ENCODE measurements at places on chromosomes 16 and 17. TPM values are rescaled to one million over a fixed set of nuclear protein-coding genes. Genes with fewer than 3 reads are reported as not detected.

DNA sequence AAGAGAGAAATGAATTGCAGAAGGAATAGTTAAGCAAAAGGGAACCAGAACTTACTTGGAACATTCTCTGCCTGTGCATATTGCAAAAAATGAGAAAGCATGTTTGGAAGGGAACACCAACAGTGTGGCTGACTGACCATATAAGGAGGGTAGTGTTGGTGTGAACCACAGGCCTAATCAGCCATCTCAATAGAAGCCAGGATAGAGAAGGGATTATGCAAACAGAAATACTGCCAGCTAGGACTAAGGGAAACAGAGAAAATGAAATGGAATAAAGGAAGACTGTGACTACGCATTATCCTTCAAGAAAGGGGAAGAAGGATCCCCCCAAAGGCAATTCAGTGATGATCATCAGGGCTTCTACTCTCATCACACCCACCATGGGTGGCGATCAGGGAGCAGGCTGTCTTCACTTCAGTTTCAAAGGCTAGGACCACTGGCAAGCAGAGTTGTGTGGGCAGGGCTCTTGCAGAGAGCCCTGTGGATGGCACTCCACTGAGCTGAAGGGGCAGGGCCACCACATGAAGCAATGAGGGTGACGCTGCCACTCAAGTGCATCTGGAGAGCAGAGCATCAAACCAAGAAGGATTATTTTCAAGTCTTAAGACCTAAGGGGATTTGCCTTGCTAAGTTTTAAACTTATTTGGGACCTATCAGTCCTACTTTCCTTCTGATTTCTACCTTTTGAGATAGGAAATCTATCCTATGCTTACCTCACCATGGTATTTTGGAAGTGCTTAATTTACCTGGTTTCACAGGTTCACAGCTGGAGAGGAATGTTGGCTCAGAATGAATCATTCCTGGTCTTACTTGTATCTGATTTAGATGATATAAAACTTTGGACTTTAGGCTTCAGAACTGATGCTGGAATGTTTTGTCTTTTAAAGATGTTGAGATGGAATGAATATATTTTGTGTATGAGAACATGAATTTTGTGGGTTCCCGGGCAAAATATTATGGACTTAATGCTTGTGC is 140.5 kb downstream of the SSH2 start:
- no peak for DNase-seq

DNA sequence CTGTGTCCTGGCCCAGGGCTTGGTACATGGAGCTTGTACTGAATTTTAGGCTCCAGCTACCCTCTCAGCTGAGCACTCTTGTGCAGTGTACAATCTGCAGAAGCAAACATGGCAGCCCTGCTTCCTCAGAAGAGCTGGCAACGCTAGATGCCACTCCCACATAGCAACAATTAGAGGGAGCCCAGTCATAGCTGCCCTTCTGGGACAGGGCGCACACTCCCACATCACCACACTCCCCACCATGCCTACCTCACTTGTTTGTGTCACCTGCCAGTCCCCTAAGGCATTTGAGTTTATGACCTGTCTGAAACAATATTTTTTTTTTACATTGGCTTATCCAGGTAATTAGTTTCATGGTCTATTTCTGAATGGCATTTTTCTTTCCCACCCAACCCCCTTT is 72.3 kb downstream of the C17orf67 start:
- DNase-seq: no peak

DNA sequence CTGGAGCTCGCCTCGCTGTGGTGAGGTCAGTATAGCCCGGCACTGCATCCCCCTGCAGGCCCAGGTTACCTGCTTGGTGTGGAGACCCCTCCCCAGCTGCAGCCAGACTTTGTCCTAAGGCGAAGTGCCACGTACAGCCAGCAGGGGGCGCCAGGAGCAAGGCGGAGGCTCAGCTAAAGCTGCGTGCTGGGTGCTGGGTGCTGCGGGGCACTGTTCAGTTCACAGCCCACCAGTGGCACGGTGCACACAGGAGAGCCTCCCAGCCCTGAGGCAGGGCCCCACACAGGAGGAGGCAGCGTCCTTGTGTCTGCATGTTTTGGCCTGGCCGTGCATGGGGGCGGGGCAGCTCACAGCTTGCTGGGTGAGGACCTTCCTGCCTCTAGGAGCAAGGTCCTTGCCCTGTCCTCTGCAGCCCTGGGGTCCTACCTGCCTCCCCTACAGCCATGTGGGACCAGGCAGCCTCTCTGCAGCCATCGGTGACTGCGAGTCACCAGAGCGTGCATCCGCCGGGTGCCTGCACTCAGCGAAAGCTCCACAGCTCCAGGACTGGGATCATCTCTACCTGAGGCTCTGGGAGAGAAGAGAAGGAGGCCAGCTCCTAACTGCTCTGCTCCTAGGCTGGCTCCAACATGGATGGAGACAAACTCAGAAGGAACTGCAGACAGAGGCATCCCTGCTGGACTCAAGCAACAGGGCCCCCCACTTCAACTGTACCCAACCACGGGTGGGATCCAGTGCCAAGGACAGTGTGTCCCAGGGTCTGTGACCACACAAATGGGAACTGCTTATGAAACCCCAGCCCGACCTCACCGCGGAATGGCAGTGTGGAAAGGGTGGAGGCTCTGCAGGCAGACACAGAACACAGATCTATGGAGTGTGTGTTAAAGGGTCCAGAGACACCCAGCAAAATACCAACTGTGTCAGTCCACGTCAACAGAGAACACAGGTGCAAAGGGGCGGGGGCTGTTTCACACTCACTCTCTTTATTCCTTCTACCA is 19.0 kb downstream of the SLC7A5 start:
- peak; percentile 86 for DNase-seq

- DNase-seq: no peak
Measured at GRCh38 chr17:17050346-17051345, 8.4 kb downstream of the MPRIP start.

DNA sequence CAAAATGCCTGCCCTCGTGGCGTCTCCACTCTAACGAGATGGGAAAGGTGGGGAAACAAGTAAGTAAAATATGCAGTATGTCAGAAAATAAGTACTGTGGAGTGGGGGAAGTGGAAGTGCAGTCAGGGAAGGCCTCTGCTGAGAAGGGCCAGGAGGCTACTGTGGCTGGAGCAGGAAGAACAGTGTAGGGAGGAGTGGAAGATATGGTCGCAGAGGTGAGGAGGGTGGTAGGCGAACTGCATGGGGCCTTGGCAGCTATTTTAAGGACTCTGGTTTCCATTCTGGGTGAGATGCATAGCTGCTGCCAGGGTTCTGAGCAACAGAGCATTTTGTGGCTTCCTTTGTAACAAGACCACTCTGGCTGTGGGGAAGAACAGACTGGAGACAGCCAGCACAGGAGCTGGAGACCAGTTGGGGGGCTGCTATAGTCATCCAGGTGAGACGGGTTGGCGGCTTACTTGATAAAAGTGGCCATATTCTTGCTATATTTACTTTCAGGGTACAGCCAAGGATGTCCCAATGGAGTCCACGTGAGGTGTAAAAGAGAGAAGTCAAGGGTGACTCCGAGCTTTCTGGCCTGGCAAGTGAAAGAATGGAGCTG is 42.6 kb downstream of the CYTH1 start:
- no peak for DNase-seq

DNA sequence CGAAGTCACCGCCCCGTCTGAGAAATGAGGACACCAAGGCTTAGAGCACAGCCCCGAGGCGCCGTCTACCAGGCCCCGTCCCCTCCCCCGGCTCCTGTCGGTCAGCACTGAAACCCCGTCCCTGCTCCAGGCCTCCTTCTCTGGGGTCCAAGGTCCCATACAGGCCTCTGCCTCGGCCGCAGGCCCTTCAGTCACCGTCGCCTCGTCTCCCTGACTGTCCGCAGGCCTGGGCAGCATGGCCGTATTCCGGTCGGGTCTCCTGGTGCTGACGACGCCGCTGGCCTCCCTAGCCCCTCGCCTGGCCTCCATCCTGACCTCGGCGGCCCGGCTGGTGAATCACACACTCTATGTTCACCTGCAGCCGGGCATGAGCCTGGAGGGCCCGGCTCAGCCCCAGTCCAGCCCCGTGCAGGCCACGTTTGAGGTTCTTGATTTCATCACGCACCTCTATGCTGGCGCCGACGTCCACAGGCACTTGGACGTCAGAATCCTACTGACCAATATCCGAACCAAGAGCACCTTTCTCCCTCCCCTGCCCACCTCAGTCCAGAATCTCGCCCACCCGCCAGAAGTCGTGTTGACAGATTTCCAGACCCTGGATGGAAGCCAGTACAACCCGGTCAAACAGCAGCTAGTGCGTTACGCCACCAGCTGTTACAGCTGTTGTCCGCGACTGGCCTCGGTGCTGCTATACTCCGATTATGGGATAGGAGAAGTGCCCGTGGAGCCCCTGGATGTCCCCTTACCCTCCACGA is 617 bp downstream of the COASY start:
- DNase-seq: no peak

DNA sequence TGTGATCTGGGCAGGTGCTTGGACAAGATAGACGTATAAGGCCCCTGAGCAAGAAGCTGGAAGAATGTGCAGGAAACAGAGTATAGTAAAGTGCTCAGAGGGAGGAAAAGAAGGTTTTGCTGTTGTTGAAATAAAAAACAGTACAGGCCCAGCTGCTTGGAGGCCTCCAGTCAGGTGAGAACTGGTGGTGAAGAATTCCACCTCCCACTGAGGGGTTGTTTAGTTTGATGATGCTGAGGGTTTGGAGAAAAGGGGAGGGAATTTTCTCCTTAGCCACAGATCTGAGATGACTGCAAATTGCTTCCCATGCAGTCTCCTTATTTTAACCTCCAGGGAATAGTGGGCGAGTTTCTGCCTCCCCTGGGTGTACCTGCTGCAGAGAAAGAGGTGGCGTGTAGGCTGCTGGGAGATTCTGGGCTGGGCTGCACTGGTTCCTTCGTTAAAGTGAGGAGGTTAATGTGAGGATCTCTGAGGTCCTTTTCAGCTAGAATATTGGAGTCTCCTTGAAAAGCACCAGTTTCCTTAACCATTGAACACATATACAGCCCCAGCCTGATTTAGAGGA is 25.8 kb downstream of the SMPD3 start:
- DNase-seq: no peak

Gene RNF112
- total RNA-seq: 3.5 TPM

Gene TMEM114
- not detected for total RNA-seq

DNA sequence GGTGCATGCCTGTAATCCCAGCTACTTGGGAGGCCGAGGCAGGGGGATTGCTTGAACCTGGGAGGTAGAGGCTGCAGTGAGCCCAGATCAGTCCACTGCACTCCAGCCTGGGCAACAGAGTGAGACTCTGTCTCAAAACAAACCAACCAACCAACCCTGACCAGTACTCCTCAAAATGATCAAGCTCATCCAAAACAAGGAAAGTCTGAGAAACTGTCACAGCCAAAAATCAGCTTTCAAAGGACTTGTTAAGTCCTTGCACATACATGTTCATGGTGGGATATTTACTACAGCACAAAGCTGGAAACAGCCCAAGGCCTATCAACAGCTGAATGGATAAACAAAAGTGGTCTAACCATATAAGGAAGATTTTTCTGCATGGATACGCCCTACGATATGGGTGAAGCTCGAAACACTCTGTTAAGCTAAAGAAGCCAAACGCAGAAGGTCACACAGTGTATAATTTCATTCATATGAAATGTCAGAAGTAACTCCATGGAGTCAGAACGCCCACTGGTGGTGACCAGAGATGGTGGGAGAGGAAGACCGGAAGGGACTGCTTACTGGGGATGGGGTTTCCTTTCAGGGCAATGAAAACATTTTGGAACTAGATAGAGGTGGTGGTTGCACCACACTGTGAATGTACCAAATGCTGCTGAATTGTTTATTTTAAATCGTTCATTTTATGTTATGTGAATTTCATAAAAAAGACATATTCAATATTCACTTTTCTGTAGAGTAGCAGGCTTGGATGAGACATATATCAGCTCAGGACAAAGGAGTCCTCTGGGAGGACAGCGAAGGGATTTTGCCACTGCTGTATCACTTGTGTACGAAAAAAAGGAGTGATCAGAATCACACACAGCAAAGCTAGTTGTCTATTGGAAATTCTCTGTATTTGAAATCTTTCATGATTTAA is 17.7 kb downstream of the CCL17 start:
- DNase-seq: no peak

Gene SLC6A2
- not detected for total RNA-seq

DNA sequence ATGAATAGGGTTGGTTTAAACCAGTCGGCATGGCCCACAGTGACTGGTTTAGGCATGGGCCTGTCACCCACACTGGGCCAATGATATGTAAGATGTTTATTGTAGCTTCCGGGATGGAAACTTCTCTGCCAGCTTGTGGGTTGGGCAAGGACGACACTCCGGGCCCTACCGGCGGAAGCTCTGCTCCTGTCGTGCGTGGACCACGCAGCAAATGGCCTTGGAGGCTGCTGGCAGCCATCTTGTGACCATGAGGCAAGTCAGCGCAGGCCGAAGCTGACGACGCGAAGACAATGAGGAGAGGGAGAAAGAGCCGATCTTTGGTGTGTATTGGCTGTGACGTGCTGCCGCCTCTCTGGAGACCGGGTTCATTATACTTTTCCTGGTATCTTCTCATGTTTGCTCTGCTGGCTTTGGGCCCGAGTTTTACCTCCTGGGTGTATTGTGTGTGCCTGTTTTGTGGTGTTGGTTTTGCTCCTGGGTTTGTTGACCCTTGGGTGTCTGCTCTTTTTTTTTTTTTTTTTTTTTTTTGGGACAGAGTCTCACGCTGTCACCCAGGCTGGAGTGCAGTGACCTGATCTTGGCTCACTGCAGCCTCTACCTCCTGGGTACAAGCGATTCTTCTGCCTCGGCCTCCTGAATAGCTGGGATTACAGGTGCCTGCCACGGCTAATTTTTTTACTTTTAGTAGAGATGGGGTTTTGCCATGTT is 15.4 kb downstream of the SLC25A10 start:
- DNase-seq: no peak

- DNase-seq: no peak
Measured at GRCh38 chr16:84258266-84258665, 18.5 kb upstream of the KCNG4 start.

- no peak for DNase-seq
Measured at GRCh38 chr16:6605490-6605889, 727.2 kb upstream of the RBFOX1 start.

Gene SSTR5
- total RNA-seq: 14.7 TPM

DNA sequence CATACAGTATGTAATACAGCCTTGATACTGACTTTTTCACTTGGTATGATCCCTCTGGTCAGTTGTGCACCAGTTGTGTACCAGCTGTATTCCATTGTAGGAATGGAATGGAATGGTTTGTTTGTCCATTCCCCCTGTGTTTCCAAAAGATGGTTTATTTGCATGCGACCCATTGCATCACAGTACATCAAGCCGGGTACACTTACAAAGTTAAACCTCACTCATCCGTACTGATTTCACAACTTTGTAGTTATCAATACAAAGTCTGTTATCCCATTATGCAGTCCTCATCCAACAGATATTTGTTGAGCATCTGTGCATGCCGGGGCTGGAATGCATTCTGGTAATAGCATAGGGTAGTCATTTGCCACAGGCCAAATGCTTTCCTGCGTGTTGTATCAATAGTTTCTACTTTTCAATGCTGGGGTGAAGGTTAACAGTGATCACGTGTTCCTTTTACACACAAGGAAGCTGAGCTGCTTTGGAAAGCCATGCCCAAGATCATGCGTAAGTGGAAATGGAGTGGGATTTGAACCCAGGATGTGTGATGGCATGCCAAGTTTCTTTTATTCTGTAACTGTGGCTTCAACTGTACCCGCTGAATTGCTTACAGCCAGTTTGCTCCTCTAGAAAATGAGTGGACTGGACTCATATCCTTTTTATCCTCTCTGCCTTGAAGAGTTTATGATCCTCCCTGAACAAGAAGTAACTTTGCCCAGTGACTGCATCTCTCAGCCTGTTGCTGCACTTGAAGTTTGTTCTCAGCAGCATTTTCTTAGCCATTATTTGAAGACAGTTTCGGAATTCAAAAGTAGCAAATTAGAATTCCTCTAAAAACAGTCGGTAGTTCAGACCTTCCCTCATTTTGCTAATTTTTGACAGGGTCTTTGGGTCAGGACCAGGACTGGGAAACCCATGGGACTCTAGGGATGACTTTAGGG is 228.5 kb downstream of the CCDC182 start:
- DNase-seq: no peak
